ENCODE measurements at places on chromosomes 5 and 9.

- DNase-seq = no peak
These were observed 79.6 kb downstream of the ADAMTS2 start for GRCh38 chr5:179265514-179266290.

DNA sequence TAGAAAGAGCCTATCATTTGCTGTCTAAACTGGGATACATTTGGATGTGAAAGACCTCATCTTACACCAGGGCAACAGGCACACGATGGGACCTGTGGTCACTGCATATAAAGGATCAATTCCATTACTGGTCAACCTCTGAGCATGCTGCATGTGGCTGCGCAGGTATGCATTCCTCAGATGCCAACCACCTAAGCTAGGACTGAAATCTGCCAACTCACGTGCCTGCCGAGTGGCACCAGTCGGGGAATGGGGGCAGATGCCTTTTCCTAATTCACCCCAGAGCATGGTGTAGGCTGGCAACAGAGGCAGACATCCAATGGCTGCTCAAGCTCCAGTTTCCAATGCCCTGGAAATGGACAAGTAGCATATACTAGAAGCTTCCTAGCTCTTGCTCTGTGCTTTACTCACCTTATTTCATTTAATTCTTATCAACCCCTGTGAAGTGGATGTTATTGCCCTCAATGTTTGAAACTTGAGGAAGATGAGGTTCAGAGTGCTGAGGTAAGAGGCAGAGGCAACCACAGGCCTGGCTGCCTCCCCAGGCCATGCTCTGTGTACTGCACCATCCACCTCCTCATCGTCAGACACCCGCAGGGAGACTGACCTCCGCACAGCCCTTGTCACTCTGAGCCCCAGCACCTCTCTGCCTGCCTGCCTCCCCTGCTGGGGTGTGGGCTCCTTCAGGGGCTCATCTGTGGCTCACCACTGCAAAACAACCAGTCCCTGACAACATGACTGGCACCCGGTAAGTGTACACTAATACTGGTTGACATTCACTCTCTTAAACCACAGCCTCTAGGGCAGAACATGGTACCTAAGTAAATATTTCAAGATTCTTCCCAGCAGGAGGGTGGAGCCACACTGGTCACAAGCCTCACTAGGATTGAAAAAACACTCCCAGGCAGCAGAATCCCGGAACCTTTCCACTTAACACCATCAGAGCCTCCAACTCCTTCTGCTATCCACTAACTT lies 228.5 kb downstream of the CRB2 start:
- no peak for DNase-seq

GRCh38 chr5:31918739-31919138 lies 255.4 kb downstream of the GOLPH3 start:
- DNase-seq = no peak

GRCh38 chr5:95731571-95732554 lies 727 bp downstream of the RHOBTB3 start:
- peak; percentile 20 for DNase-seq

GRCh38 chr5:143892908-143893307 lies 80.9 kb downstream of the HMHB1 start:
- no peak for DNase-seq

GRCh38 chr5:55031492-55031891 lies 7.4 kb downstream of the GZMK start:
- DNase-seq = no peak

- peak; percentile 15 for DNase-seq
These were observed 55.2 kb upstream of the SHISAL2B start for GRCh38 chr5:64634997-64635686.

GRCh38 chr9:126703002-126703865 lies 89.5 kb downstream of the LMX1B start:
- no peak for DNase-seq

Data from naive B cell (primary cell).